Activated CD4-positive, alpha-beta T cell treated with anti-CD3 and anti-CD28 coated beads, Interleukin-2, amount 10 ng/mL, durations not matched to agents 24 days and 14 days (primary cell): ENCODE measurements at places on chromosomes 6 and 20. TPM values are rescaled to one million over a fixed set of nuclear protein-coding genes. Genes with fewer than 3 reads are reported as not detected.
A peak's percentile ranks its signal among the peaks of the same experiment; 100 is the strongest.

Gene MRAP2
- total RNA-seq: not detected in 2 replicates

Gene HLA-DRB5
- 5.1 and 6.0 TPM in 2 replicates for total RNA-seq

GRCh38 chr6:3784423-3784822 is 32.9 kb upstream of the PXDC1 start:
- no peaks in the 10 kb centered on the region for H3K36me3 ChIP-seq
- H3K4me3 ChIP-seq: no peak overlapping the region
- H3K27me3 ChIP-seq: no peaks in the 10 kb centered on the region
- H3K27ac ChIP-seq: no peak overlapping the region

DNA sequence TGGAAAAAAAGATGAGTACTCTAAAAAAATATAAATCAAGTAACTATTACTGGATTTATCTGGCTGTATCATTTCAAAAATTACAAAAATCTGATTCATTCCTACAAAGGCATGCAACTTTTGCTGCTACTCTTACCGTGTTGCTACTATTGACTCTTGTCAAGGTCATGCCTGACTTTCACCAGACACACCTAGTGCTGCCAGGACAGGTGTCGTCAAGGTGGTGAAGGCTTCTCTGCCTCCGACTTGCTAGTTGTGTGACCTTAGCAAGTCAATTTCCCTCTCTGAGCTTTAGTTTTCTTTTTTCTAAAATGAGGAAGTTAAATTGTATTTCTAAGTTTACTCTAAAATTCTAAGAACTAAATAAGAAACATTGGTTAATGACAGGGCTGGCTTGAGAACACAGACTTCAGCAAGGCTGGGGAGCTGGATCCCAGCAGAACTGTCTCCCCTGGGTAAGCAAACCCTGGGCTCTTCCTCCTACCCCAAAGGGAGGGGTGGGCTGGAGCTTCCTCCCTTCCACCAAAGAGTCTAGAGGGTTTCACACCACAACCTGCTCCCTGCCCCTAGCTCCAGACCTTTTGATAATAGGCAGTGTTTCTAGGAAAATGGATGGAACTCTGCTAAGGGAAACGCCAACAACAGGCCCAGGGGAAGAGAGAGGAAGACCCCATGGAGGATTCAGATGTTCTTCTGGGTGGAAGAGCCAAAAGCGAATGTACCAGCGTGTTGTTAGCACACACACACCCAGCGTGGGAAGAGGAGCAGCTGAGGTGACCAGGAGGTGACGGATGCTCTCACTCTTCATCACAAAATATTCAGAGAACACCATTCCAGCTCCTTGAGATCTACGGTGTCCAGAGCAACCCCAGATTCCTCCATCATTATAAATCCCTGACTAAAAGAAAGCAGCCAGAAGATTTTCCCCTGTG is 47.9 kb upstream of the CITED2 start:
- peaks cover 40% of the 10 kb centered on the region for H3K27me3 ChIP-seq
- no peak for DNase-seq
- H3K4me1 ChIP-seq: no peaks in the 10 kb centered on the region
- no peak overlapping the region for H3K4me3 ChIP-seq
- H3K36me3 ChIP-seq: no peaks in the 10 kb centered on the region

- H3K27ac ChIP-seq: no peak overlapping the region
- H3K4me1 ChIP-seq: no peaks in the 10 kb centered on the region
- no peaks in the 10 kb centered on the region for H3K36me3 ChIP-seq
- H3K27me3 ChIP-seq: peaks cover 8% of the 10 kb centered on the region
- no peak for DNase-seq
These were observed 37.8 kb downstream of the MARCKS start for GRCh38 chr6:113894712-113895674.

DNA sequence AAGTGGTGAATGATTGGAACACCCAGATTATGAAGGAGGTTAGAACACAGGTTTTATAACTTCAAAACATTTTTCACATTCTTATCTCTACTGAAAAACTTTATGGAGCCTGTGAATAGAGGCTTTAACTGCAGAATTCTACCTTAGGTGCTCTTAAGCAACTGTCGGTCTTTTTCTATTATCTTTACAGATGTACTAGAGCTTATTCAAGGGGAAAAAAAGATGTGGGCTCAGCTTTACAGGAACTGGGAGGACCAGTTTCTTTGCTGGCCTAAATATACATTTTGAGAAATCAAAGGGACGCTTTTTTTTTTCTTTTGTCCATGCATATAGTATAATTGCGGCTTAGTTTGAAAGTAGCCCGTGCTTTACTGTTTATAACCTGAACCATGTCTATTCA is 58.9 kb downstream of the UST start:
- H3K36me3 ChIP-seq: no peaks in the 10 kb centered on the region
- H3K4me1 ChIP-seq: no peaks in the 10 kb centered on the region
- H3K27ac ChIP-seq: no peak overlapping the region

DNA sequence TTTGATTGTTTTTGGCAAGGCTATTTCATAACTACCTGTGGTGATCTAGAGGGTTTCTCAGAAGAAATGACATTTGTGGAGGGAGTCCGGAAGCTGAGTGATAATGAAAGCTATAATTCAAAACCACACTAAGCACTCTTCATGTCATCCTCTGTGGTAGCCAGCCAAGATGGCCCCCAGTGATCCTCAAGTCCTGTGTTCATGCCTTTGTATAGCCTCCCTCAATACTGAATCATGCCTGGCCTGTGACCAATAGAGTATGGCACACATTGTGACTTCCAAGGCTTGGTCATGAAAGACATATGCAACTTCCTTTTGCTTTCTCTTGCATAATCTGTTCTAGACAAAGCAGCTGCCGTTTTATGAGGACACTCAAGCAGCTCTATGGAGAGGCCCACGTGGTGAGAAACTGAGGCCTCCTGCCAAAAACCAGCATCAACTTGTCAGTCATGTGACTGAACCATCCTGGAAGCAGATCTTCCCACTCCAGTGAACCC is 12.8 kb upstream of the DNAAF9 start:
- H3K36me3 ChIP-seq: peaks cover 4% of the 10 kb centered on the region
- DNase-seq: peak; percentile 88
- H3K27me3 ChIP-seq: peaks cover 12% of the 10 kb centered on the region
- H3K4me1 ChIP-seq: peaks cover 9% of the 10 kb centered on the region

DNA sequence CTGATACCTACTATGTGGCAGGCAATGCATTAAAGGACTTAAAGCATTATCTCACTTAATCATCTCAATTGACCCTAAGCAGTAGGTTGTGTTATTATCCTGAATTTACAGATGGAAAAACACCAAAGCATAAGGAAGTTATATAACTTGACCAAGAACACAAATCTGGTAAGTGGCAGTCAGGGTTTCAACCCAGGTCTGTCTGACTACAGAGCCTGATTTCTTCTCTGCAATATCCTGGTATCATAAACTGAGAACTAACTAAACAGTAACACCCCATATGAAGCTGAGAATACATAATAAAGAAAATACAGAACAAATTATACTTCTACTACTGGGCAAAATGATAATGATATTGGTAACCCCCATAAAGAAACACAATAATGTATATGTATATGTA is 13.8 kb upstream of the DST start:
- no peak overlapping the region for H3K27ac ChIP-seq
- peaks cover 1% of the 10 kb centered on the region for H3K27me3 ChIP-seq

- H3K36me3 ChIP-seq: no peaks in the 10 kb centered on the region
- no peak for DNase-seq
- no peaks in the 10 kb centered on the region for H3K4me1 ChIP-seq
- no peaks in the 10 kb centered on the region for H3K27me3 ChIP-seq
- H3K27ac ChIP-seq: no peak overlapping the region
These were observed 1193.4 kb upstream of the EYS start for GRCh38 chr6:66900133-66901083.

DNA sequence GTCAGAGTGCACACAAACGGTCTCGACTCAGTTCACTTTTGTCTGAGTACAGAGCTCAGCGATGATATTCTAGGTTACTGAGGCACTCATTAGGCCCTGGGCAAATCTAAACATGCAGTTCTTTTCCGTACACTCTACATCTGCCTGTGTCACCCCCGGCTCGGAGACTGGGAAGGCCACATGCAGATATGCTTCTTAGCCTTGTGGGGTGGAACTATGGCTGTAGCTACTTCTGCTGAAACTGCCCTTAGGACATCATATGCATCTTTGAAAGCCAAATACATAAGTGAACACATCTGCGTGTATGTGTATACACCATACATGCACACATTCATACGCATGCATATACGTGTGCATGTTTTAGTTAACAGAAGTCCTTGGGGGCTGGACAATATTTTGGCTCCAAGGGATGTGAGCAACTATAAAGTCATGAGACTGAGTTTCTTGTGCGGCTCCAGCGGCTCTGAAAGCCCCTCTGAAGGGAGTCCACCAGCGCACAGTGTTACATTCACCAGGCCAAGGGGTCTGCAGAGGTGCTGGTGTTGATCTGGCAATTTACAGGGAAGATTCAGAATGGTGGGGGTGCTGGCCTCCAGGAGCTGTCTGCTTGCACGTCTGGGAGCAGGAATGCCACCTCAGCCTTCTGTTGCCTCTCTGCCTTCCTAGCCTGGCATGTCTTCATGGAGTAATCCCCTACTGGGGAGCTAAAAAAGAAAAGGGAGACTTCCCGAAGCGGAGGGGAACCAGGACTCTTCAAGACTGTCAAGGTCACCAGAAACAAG is 31.6 kb downstream of the PSMG4 start:
- DNase-seq: no peak
- no peak overlapping the region for H3K27ac ChIP-seq
- H3K4me1 ChIP-seq: no peaks in the 10 kb centered on the region
- no peak overlapping the region for H3K4me3 ChIP-seq
- no peaks in the 10 kb centered on the region for H3K27me3 ChIP-seq

DNA sequence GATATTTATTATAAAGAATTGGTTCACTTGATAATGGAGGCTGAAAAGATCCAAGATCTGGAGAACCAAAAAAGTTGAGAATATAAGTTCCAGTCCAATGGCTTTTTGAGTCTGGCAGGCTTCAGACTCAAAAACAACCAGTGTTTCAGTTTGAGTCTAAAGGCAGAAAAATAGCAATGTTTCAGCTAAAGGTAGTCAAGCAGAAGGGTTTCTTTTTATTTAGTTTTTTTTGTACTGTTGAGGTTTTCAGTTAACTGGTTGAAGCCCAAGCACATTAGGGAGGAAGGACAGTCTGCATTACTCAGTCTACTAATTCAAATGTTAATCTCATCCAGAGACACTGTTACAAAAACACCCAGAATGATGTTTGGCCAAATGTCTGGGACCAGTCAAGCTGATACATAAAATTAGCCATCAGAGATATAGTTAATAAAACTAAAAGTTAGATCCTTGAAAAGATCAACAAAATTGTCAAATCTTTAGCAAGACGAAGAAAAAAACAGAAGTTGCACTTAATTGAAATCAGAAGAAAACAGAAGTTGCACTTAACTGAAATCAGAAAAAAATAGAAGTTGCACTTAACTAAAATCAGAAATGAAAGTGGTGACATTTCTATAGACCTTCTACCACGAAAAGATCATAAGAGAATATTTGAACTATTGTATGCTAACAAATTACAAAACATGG is 980.3 kb upstream of the FLRT3 start:
- H3K27me3 ChIP-seq: no peaks in the 10 kb centered on the region
- H3K27ac ChIP-seq: no peak overlapping the region
- no peaks in the 10 kb centered on the region for H3K36me3 ChIP-seq
- no peak overlapping the region for H3K4me3 ChIP-seq

DNA sequence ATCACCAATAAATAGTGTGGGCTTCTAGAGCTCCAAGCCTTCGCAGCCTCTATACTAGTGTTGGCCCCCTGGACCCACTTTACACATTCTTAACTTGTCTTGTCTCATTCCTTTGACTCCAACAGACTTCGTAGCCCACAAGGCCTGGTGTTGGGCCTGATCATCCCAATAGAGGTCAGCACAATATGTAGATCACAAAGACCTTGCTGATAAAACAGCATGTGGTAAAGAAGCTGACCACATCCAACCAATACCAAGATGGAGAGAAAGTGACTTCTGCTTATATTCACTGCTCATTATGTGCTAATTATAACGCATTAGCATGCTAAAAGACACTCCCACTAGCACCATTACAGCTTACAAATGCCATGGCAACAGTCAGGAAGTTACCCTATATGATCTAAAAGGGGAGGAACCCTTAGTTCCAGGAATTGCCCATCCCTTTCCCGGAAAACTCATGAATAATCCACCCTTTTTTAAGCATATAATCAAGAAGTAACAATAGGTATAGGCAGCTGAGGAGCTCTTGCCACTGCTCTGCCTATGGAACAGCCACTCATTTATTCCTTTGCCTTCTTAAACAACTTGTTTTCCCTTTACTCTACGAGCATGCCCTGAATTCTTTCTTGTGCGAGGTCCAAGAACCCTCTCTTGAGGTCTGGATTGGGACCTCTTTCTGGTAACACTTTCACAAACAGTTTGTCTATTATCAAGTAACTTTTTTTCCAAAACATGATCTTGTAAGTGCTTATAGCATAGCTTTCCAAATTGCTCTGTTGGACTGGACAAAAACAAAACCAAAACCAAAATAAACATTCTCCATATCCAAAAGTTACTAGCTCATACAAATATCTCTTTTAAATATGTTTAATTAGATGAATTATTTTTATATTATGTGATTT is 54.6 kb upstream of the ECHDC1 start:
- H3K36me3 ChIP-seq: no peaks in the 10 kb centered on the region
- no peak overlapping the region for H3K27ac ChIP-seq
- no peak overlapping the region for H3K4me3 ChIP-seq
- peaks cover 3% of the 10 kb centered on the region for H3K27me3 ChIP-seq
- no peaks in the 10 kb centered on the region for H3K4me1 ChIP-seq

DNA sequence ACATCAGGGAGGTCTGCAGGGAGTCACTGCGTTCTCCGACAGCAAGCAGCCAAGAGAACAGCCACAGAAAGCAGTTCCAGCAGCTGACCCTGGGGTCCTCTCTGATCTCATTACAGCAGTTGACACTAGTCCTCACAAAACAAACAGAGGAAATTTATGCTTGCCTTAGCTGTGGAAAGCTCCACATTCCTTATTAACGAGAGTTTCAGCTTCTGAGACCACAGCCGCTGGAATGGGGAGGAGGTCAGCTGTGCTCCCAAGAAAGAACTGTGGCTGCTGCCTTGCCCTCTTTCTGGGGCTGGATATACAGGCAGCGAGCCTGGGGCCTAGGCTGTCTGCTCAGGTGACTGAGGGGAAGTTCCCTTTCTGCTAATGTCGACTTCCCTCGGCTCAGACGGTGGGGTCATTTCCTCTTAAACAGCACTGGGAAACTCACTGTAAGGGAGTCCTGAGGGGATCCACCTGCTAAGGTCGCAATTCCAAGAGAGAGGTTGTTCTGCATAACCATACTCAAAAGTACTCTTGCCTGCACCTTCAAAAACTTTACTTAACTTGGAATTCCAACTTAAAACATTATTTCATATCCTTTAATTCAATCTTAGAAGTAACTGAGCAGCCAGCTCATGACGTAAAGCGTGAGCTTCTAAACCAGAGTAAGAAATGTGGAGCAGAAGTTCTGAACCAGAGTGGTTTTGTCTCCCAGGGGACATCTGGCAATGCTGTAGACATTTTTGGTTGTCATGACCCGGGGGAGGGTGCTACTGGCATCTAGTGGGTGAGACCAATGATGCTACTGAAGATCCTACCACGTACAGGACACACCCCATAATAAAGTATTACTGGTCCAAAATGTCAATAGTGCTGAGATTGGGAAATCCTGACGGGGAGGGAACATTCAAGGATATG is 80.3 kb downstream of the BACH2 start:
- peak overlapping the region; percentile 48 for H3K4me3 ChIP-seq
- peak; percentile 79 for DNase-seq
- H3K27me3 ChIP-seq: no peaks in the 10 kb centered on the region
- H3K4me1 ChIP-seq: peaks cover 40% of the 10 kb centered on the region
